ENCODE measurements at places on chromosomes 13 and 19.

GRCh38 chr19:1826557-1827521 is 14.8 kb upstream of the ATP8B3 start:
- DNase-seq = no peak

GRCh38 chr19:10004617-10005016 is 5.7 kb downstream of the COL5A3 start:
- DNase-seq = no peak

- no peak for DNase-seq
These were observed 310.6 kb downstream of the FGF14 start for GRCh38 chr13:102091231-102091630.

GRCh38 chr13:104375614-104376013 is 1309.4 kb upstream of the SLC10A2 start:
- DNase-seq = no peak

GRCh38 chr19:56547535-56547934 is 8.8 kb downstream of the ZFP28 start:
- no peak for DNase-seq

DNA sequence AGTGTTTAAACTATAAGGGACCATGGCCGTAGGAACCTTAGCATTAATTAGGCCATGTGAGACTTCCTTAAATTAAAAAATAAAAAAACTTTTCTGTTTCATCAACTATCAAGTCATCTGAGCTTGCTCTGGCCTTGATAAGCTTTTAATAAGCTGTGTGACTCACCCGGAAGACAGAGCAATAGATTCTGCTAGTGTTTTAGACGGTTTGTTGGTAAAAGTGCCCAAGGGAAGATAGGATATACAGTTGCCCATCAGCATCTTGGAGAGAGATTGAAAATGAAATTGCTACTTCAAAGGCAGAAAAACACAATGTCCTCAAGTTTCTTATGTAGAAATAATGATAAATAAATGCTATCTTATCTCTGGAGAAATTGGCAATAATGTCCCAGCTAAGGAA is 31.2 kb upstream of the RCBTB2 start:
- DNase-seq = no peak

DNA sequence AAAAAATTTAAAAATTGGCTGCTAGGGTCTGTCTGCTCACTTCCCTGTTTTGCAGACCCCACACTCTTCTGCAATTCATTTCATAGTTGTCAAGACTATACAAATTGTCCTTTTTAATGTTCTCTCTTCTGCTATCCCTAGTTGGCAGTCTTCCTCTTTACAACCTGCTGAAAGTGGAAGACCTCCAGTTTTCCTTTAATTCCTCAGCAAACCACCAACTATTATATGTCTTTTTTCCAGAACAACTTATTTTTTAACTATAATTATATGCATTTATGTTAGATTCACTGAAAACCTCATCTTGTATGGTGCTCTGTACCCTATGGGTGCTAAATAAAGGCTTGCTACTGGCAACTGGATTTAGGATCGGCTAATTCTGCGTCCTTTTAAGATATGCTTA is 1.1 kb upstream of the PHF11 start:
- no peak for DNase-seq

GRCh38 chr13:29849071-29849631 is 1.3 kb downstream of the UBL3 start:
- peak; percentile 43 for DNase-seq

DNA sequence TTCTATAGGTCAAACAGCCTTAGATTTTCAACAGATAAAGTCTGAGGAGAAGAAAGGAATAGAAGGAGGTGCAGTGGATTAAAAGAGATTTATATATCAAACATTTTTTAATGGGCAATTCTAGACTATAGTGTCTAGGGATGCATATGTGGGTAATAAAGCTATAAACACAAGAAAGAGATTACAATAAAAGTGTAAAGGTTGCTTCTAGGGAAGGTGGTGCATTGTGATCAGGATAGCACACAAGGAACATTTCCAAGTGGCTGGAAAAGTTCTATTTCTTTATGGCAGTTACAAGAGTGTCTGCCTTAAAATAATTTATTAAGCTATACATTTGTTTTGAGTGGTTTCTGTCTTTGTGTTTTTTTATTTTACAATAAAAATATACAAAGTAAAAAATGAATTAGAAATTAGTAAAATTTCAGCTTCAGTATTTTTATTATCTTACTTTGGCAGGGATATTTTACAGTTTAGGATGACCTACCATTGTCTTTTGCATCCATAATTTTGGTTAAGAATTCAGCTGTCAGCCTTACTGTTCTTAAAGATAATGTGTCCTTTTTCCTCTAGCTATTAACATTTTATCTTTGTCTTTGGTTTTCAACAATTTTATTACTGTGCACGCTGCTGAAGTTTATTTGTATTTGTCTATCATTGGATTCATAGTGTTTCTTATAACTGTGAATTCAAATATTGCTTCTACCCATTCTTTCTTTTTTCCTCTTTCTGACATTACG is 221.8 kb downstream of the LACC1 start:
- DNase-seq = no peak

DNA sequence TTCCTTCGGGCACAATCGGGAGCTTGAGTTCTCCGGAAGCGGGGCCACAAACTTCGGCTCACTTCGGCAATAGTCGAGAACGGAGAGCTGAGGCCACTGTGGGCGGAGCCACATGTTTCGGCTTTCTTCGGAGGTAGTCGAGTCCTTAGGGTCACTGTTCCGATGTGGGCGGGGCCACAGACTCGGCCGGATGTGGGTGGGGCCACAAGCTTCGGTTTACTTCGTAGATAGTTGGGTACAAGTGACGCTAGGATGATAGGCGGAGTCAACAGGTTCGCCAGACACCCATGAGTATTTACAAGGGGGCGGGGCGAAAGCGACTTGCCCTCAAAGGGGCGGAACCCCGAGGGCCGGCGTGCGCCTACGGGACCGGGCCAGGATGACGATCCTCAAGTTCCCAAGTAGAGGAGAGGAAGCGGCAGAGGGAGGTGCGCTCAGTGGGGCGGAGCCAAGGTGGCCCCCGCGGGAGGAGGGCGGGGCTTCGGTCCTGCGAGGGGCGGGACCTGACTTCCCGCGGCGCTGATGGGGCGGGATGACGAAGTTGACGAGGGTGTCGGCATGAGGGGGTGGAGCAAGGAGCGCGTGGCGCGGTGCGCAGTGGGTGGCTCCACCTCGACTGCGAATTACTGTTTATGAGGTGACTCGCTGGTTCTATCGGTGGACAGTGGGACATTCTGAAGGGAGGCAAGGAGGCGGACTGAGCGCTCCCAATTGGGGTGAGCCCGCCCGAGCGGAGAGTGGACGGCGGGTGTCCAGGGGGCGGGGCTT is 539 bp upstream of the MBOAT7 start:
- DNase-seq = peak; percentile 100

GRCh38 chr13:105936816-105937215 is 598.6 kb downstream of the EFNB2 start:
- no peak for DNase-seq

- DNase-seq = no peak
These were observed 1.2 kb downstream of the EEF1AKMT1 start for GRCh38 chr13:20772401-20773131.

GRCh38 chr19:17183858-17184321 is 31.3 kb upstream of the USE1 start:
- no peak for DNase-seq

GRCh38 chr19:40741527-40742390 is 8.5 kb downstream of the ACTMAP start:
- DNase-seq = no peak

DNA sequence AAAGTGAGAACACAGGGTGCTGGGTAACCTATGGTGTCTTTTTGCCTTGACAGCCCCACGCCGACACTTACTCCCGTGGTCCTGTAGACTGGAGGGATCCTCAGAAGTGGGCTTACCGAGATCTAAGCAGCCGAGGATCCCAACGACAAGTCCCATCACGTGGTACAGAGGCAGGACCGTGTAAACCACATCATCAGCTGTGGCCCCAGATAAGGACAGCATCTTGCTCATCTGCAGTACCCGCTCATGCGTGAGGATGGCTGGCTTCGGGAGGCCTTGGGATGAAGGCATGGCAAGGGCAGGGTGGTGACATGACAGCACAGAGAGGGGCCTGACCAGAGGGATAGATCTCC is 2.1 kb downstream of the SLC27A5 start:
- no peak for DNase-seq

- DNase-seq = no peak
These were observed 393.7 kb upstream of the ARGLU1 start for GRCh38 chr13:106961651-106962050.

DNA sequence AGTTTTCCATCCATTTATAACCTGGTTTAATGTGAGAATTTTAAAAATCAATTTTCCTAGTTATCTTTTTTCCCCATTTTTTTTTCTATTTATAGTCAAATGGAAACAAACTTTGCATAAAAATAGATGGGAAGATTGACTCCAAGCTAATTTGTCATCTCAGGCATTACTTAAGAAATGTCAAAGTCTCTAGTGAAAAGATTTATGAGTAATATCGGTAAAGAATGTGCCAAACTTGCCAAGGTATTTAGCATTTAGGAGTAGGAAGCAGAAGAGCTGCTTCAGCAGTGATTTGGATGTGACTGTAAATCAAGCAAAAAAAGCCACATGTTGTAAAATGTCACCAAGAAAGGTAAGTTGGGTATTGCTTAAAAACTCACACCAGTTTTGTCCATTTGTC is 108.6 kb downstream of the LACC1 start:
- no peak for DNase-seq

- DNase-seq = peak; percentile 57
These were observed 20.6 kb downstream of the NECTIN2 start for GRCh38 chr19:44866664-44867063.

DNA sequence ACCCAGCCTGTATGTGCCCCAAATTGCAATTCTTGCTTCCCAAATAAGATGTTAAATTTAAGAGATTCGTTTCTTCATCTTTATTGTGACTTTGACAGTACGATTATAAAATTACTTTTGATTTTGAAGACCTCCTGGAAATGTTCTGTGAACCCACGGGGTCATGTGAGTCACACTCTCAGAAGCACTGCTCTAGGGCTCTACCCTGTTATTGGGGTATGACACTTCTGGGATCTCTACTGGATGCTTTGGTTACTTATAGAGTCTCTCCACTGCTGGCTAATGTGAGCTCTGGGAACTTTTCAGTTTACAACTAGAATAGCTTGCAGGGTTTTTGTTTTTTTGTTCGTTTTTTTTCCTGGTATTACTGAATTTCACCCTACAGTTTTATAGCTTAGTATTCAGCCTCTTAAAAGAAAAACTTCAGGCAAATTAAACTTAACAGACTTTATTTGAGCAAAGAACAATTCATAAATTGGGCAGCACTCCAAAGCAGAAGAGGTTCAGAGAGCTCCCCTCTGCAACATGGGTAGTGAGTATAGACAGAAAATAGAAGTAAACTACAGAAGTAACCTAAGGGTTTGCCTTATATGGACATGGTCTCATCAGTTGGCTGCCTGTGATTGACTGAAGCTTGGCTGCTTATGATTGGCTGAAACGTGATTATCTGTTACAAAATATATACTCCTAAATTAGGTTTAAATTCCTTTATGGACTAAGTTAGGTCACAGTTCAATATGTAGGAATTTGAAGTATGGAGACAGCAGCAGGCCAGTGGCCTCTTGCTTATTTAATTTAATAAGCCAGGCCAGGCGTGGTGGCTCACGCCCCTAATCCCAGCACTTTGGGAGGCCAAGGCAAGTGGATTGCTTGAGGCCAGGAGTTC is 28.5 kb upstream of the PSPC1 start:
- no peak for DNase-seq

DNA sequence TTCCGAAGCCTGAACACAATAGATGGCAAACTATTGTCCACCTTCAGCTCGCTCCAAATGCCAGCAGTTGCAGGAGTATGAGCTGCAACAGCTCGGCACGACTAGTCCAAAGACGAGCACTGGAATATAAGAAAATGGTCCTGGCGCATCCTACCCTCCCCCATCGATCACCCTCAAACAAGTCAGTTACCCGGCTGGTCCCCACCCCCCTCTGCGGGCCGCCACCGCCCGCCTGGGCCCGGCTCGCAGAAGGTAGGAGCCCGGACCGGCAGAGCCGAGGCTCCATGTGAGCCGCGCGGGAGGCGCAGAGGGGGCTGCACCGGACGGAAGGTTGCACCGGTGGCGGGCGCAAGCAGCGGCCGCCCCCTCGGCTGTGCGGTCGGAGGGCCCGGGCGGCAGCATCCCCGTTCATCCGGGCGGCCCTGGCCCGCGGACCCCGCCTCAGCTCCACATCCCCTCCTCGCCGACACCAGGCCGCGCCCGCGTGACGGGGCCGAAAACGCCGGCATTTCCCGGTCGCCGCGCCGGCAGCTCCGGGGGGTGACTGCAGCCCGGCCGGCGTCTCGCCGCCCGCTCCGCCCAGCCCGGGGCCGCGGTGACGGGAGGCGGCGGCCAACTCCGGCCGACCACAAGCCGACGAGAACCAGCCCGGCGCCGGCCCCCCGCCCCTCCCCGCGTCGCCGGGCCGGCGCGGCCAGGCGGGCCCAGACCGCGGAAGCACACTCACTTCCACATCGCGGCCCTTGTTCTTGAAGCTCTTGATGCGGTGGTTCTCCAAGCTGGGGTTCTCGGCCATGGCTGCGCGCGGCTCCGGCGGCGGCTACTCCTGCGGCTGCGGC is 552 bp downstream of the KPNA3 start:
- DNase-seq = peak; percentile 58

DNA sequence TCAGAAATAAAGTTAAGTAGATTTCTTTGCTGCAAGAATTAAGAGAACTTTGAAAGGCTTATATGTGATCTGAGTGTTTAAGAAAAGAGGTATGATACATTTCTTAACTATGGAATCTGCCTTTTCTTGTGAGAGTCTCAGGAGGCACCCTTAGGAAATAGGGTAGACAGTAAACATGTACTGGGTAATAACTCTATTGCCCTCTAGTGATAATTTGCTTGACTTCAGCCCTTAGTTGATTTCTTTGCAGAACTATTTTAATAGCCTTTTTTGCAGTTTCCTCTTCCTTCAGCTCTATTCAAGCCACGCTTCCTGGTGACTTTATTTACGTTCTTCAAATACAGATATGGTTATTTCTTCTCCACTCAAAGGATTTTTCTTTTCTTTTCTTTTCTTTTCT is 37.0 kb upstream of the CCNA1 start:
- DNase-seq = no peak

DNA sequence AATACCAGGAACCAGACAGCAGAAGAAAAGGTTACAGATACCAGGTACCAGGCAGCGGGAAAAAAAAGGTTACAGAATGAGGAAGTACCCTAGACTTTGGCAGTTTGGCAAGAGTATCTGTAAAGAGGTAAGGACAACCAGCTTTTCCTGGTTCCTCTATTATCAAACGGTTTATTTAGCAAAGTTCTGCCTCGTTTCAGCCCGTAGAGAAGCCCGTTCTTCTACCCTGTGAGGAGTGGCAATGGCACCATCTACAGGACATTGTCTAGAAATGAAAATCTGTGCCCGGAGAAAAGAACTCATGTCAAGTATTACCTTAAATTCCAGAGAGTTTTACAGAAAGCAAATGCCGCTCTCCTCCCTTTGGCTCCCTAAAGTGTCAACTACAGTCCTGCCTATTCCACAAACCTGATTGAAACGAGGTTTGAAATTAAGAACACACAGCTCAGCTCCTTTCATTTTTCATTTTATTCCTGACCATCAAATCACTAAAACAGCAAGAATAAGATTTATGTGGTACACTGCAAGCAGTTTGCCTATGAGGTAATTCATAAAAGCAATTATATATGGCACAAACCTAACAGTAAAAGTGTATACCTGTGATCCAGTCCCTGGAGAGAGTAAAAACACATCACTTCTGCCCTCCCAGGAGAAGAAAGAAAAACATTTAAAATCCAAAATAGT is 226.3 kb downstream of the SLC7A1 start:
- DNase-seq = no peak

All from colonic mucosa (tissue), 4 donors.